ENCODE measurements at places on chromosomes 2 and 18.

DNA sequence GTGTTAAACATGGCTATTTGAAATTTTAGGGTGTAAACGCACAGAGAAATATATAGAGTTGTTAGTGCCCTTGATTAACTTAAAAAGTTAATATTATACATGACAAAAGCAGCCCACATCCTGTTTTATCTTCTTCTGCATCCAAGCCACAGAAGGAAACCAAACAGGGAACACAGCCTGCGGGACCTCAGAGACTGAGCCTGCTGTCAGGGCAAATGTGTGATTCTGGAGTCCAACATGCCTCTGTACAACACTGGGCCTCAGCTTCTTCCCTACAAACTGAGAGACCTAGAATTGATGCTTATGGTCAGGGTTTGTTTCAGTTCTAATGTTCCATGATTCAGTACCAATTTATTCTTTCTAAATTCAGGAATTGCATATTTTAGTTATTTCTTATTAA, 404.7 kb downstream of the FBXO15 start:
- no peak for DNase-seq

DNA sequence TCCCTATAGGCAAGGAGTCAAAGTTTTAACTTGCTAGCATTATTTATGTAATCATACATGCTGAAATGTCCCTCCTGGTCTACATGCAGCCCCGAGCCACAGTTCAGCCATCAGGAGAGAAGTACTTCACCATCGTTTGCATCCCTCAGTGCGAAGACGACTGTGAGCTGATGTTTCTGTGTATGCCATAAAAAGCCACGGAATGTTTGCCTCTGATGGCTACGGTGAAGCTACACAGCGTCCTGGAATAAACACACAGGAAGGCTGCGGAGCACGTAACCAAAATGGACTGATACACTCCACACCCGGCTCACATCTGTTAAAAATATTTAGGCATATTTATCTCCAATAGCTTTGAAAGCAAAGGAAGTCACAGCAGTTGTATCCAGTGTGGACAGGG, 4.3 kb upstream of the SALL3 start:
- DNase-seq: no peak

GRCh38 chr2:234136461-234136860, 86.0 kb downstream of the SPP2 start:
- no peak for DNase-seq

GRCh38 chr18:59957957-59958356, 58.2 kb downstream of the PMAIP1 start:
- DNase-seq: no peak

- DNase-seq: peak; percentile 87
These were observed 193.7 kb upstream of the ID2 start for GRCh38 chr2:8488001-8488738.

GRCh38 chr2:225667445-225667844, 267.9 kb downstream of the NYAP2 start:
- no peak for DNase-seq

- no peak for DNase-seq
These were observed 20.5 kb downstream of the SH2D6 start for GRCh38 chr2:85439025-85439472.

GRCh38 chr2:43105586-43106558, 120.5 kb downstream of the ZFP36L2 start:
- DNase-seq: no peak

Measured in central memory CD4-positive, alpha-beta T cell (primary cell).